ENCODE measurements at places on chromosomes 12 and 14. TPM values are rescaled to one million over a fixed set of nuclear protein-coding genes. Genes with fewer than 3 reads are reported as not detected.

DNA sequence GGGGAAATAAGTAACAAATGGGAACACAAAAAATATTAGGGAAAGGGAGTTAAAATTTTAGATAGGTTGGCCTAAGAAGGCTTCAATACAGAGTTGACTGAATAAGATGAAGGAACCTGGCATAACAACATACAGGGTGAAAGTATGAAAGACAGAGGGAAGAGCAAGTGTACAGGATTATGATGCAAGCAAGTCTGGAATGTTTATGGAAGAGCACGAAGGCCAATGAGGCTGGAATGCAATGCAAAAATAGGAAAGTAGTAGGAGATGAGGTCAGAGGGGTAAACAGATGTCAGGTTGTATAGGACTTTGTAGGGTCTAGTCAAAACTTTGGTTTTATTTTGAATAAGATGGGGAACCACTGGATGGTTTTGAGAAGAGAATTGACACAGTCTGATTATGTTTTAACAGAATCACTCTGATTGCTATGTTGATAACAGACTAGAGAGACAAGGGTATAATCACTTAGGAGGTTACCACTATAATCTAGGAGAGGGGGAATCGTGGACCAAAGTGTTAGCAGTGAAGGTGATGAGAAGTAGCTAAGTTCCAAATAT lies 96.8 kb downstream of the OSBPL8 start:
- DNase-seq: no peak

GRCh38 chr14:83712418-83713129 lies 1817.4 kb upstream of the FLRT2 start:
- DNase-seq: no peak

GRCh38 chr14:63468294-63468693 lies 74.9 kb downstream of the PPP2R5E start:
- no peak for DNase-seq

GRCh38 chr14:54597795-54598443 lies 31.0 kb downstream of the SAMD4A start:
- no peak for DNase-seq

GRCh38 chr14:71166180-71166837 lies 259.1 kb downstream of the PCNX1 start:
- peak; percentile 70 for DNase-seq

DNA sequence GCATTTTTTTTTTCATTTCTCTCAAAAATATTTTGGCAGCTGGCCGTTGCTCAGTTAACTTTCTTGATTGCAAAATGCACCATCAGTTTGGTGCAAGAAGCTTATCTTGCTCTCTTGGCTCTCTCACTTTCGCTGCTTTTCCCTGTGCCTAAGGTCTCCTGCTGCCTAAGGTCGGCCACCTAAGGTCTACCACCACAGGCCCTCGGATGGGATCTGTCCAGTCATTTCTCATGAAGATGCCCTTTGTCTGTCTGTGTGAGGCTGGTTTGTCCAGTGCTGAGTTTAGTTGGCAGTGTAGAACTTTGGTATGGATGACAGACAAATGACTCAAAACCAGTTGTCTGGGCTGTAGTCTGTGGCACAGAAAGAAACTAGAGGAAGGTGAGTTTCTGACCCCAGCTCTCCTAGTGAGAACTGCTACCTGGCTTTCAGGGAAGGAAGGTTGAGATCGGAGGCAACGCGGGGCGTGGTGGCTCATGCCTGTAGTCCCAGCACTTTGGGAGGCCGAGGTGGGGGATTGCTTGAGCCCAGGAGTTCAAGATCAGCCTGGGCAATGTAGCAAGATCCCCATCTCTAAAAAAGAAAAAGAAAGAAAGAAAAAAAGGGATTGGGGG lies 2.6 kb downstream of the MLXIP start:
- DNase-seq: no peak

GRCh38 chr12:121392325-121392716 lies 7.6 kb upstream of the RNF34 start:
- DNase-seq: peak; percentile 52

DNA sequence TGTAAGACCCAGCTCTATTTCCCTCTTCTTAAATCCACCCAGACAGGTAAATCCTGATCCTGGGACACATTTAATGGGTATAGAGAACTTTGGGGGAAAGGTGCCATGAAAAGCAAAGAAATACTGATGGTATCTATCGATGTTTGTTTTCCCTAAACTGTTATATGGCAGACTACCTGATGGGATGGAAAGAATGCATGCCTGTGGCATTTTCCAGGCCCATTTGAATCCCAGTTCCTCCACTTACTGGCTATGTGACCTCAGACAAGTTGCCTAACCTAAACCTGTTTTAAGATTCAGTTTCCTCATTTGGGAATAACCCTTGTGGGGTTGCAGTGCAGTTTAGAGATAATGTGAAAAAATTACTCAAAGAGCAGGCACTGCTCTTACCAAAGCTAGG lies 404.5 kb downstream of the FUT8 start:
- DNase-seq: no peak

- no peak for DNase-seq
Observed at GRCh38 chr12:16163901-16164300, 113.6 kb downstream of the SLC15A5 start.

- no peak for DNase-seq
Observed at GRCh38 chr14:95889236-95889979, 12.8 kb downstream of the TUNAR start.

DNA sequence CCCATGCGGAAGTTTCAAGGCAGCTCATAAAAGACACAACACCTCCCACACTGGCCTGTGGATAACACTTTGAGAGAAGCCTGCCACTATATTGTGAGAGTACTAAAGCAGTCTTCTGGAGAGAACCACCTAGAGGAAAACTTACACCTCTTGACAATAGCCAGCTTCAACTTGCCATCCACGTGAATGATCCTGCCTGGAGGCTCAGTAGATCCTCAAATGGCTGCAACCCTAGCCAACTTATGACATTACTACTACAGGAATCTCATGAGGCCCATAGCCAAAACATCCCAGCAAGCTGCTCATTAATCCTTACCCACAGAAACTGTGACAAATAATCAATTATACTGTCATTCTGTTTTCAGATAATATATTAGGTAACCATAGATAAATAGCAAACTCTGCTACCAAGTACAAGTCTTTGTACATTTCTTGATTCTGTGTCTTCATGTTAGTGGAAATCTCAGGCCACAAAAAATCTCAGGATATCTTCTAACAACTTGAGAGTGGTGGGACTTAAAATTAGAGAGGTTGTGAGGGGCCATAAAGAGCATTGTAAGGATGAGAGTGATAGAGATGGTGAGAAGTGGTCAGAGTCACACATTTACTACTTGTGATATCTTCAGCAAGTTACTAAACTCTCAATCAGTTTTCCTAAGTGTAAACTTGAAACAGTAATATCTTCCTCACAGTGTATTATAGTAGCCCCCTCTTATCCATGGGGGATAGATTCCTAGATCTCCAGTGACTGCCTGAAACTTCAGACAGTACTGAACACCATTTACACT lies 368.0 kb downstream of the C12orf50 start:
- no peak for DNase-seq

DNA sequence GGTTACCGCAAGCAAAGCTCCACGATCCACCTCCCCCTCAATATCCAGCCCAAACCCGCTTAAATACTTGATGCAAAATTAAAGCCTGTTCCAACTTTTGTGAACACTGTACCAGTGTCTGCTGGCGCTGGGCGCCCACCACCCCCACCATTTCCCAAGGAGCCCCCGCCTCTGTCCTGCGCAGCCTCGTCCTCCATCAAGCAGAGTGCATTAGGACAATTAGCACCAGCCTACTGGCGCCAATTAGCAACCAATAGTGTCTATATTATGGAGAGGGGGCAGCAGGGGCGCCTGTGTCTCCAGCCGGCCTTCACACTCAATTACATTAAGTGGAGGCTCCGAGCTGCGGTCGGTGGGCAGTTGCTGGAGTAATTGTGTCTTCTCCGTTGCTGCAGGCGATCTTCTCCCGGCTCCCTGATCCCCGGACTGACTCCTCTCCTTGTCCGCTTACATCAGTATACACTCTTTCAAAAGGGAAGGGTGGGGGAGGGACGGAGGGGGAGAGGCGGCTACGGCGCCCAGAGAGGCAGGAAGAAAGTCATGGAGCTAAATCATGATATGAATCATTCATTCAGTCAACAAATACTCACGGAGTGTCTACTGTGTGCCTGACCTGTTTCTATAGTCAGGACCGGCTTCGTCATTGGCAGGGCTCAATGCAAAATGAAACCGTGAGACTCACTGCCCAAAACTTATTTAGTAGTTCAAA lies 707.3 kb downstream of the MED13L start:
- DNase-seq: peak; percentile 72

DNA sequence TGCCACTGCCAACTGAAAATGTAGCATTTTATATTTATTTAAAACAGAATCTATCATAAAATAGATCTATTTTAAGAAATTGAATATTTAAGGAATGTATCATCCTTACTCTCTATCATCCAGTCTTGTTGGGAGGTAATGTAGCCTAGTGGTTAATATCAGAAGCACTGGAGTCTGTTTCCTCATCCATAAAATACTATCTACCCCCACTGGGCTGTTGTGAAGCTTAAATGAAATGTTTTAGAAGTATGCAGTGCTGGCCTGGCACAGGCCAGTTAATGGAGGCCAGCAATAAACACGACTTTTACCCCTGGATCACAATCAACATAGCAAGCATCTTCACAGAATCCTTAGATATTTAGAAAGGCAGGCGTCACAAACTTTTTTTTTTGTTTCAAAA lies 188.0 kb downstream of the CAND1 start:
- DNase-seq: no peak

GRCh38 chr12:1350934-1351240 lies 243.5 kb downstream of the FBXL14 start:
- no peak for DNase-seq

DNA sequence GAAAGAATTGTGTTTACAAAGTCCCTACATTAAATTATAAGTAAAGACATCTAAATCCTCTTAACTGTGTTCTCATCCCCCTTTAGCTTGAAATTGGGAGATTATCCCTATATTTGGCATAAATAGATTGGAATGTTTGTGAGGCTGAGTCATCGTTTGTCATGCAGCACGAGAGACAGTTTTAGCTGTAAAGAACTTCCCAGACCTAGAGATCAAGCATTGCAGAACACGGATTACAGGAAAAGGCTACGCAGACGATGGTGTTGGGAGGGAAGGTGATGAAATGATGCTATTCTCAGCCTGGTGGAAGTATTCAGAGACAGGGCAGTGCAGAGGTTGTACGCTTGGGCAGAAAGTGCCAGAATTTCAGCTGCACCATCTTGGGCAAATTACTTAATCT lies 93.8 kb downstream of the PTPRB start:
- no peak for DNase-seq

GRCh38 chr14:36827861-36828260 lies 166.2 kb downstream of the PAX9 start:
- no peak for DNase-seq

- no peak for DNase-seq
Observed at GRCh38 chr14:50383618-50384225, 13.0 kb downstream of the CDKL1 start.

GRCh38 chr12:131639270-131639940 lies 71.5 kb upstream of the SFSWAP start:
- peak; percentile 39 for DNase-seq

DNA sequence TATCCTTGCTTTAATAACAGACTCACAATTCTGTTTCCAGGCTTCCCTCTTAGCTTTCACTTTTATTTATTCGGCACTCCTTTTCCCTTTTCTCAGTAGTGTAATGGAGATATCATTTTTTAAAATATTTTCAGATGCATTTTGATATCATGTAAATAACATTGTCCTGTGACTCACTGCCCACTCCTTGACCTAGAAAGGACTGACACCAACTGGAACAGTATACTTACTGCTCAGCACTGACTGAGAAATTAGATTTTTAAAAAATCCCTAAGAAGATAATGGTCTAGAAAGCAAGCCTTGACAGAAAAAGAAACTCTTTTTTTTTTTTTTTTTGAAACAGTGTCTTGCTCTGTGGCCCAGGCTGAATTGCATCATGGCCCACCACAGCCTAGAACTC lies 118.0 kb upstream of the FSCB start:
- no peak for DNase-seq

- DNase-seq: peak; percentile 86
Observed at GRCh38 chr14:68824517-68825347, 31.9 kb upstream of the ZFP36L1 start.

DNA sequence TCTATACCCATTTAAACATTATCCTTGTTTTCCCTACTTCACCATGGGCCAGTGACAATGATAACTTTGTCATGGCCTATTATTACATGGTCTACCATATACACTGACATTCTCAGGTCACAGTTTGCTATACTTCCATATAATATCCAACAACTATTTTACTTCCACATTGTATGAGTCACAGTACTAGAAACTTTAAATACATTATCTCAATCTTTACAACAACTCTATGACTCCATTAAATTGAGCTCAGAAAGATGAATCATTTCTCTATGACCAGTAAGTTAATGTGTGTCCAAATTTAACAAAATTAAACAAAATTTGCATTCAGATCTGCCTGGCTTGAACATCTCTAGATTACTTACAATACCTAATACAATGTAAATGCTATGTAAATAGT lies 93.9 kb downstream of the PLEKHG7 start:
- no peak for DNase-seq

GRCh38 chr14:38727731-38728130 lies 375.3 kb downstream of the SEC23A start:
- DNase-seq: no peak

DNA sequence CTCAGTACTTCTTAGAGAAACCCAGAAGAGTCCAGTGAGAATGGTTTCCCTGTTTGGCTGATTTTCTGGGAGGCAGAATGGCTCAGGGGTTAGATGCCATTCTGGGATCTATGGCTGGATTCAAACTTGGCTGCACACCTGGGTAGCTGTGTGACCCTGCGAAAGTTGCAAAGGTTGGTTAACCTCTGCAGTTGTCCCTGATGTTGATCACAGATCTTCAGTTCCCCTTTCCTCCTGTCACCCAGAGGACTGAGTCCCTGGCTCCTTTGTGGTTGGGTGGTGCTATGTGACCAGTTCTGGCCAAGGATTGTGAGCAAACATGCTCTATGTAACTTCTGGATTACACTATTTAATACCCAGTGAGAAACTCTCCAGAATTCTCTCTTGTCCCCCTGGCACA lies 418.0 kb downstream of the RGS6 start:
- no peak for DNase-seq

GRCh38 chr12:22234561-22234960 lies 99.9 kb downstream of the ST8SIA1 start:
- DNase-seq: no peak

- no peak for DNase-seq
Observed at GRCh38 chr12:42382013-42382696, 56.2 kb downstream of the PPHLN1 start.

DNA sequence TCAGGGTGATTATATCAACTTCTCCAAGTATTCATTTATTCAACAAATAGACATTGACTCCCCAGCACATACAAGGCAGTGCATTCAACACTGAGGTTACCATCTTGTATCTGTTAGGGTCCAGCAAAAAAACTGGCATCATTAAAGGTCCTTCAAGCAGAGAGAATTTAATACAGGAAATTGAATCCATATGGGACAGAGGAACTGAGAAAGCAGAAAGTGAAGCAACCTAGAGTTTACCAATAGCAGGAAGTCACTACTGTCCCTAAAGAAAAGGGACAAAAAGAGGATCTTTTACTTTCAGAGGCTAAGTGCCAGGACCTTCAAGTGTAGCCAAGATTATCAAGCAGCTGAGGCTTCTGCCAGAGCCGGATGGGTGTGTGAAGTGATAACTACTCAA lies 237.8 kb upstream of the TBX3 start:
- no peak for DNase-seq

Gene SLCO1B1
- polyA plus RNA-seq: not detected

Gene EFS
- polyA plus RNA-seq: 4.4 TPM

Gene NKX2-1
- not detected for polyA plus RNA-seq

Gene TESPA1
- polyA plus RNA-seq: not detected

Gene MED13L
- polyA plus RNA-seq: 17.1 TPM

Gene IL31
- not detected for polyA plus RNA-seq

Gene TOX4
- 52.3 TPM for polyA plus RNA-seq

Gene PIK3C2G
- polyA plus RNA-seq: 0.08 TPM

Measured in SK-N-SH (cell line).